ENCODE measurements at places on chromosomes 4 and X.

GRCh38 chrX:12494400-12495138 lies 296.6 kb upstream of the PRPS2 start:
- no peak for DNase-seq

DNA sequence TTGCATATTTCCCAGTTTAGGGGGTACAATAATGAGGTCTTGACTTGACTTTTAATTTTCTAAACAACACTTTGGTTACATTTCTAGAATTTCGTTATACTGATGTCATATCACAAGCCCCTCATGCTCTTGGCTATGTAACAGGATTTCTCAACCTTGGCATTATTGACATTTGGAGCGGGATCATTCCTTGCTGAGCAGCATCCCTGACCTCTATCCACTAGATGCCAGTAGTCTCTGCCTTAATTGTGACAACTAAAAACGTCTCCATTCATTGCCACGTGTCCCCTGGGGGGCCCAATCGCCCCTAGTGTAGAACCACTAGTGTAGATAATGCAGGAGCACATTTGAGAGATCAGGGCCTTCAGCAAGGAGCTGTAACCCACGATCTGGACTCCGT lies 234.2 kb upstream of the MID1 start:
- no peak for DNase-seq

- no peak for DNase-seq
Measured at GRCh38 chrX:124212622-124213021, 119.8 kb upstream of the TEX13D start.

GRCh38 chr4:152118819-152119553 lies 358.2 kb upstream of the GATB start:
- DNase-seq = no peak

DNA sequence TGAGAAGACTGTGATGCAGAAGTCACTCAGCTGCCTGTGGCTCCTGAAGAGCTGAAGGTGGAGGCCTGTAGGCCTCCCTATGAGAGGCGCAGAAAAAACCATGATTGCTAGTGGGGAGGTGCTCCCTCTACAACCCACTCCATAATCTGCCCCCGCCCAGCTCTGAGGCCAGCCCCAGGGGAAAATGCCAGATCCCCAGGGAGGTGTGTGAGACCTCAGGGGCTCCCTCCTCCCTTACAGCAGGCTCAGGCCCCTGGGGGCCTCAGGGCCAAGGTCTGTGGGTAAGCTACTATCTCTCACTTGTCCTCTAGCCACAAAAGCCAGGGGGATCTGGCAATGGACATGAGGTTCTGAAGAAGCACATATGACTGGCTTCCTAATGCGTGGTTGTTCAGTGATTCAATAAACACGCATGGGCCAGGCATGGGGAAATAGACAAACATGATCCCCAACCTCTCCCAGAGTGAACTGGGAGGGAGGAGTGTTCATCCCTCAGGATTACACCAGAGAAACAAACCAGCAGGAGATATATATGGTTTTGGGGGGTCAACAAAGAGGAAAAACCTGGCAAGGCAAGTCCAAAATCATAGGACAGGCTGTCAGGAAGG lies 51.0 kb upstream of the MTM1 start:
- no peak for DNase-seq

DNA sequence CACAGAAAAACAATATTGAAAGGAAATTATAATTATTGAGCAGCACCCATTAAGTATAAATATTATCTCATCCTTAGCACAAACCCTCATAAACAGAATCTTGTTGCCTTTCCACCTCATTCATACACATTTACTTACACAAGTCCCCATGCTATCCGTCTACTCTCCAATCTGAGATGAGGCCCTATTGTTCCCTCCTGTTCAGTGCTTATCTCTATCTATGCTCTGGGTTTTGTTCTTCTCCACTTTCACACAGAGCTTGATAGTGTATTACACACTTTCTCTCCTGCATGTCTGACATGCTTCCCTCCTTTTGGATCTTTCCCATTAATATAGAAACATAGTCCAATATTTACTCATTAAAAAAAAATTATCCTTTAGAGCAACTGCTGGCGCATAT lies 238.2 kb upstream of the MAB21L2 start:
- DNase-seq = no peak

DNA sequence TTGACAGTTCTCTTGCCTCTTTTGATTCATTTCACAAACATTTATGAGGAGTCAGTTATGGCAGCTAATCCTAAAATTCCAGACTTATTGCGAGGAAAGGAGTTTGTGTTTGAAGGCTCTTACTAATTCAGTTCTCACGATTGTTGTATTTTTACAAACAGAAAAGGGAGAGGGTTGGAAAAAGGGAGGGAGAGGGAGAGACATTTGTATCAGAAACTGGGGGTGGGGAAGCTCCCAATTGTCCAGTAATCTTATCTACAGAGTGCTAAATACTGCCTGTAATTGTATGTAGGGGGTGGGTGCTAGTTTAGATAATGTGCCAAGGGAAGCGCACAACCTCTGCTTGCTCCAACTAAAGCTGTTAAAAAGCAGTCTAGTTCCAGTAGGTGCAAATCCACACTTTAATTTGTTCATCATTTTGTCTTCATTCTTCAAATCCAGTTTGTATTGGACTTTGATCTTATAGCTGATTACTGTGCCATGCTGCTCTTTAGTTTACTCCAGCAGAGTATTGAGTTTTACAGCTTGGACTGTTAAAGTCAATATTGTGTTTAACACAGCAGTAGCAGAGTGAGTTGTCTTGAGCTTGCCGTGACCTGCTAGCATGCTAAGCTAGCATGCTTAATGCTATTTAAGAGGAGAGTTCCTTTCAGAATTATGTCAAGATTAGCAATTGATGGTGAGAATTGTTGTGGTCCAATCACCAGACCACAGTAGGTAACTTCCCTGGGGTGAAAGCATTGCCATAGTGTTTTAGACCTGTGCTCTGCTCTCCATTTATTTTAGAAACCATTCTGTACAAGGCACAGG lies 13.9 kb downstream of the FNIP2 start:
- DNase-seq = no peak

GRCh38 chr4:185033950-185034349 lies 15.7 kb downstream of the HELT start:
- no peak for DNase-seq

DNA sequence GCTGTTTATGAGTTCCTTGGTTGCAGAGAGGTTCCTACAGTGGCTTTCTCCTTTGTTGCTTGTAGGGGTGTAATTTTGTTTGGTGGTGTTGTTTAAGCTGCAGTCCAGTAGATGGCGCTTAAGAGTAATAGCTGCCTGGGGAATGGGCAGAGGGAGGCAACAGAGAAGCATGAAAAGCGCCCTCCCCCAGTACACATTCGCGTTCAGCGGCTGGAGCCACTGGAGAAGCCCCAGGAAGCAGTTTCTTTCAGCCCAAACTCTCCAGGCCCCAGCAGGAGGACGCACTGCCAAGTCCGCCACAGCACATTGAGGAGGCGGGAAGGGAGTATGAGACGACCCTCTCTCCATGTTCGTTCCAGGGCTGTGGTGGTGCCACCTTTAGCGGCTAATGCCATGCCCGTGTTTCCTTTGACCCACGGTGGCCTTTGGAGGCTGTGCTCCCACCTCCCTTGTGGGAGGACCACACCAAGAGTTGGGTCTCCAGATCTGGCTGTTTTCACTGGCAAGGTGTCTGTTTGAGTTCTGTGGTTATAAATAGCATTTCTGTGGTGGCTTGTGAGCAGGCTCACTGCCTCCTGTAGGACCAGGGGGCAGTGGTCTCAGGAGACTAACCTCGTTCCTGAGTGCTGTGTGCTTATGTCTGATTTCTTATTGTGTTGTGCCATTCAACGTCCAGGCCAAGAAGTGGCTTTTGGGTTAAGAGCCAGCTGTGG lies 252.3 kb downstream of the ARHGAP10 start:
- no peak for DNase-seq

DNA sequence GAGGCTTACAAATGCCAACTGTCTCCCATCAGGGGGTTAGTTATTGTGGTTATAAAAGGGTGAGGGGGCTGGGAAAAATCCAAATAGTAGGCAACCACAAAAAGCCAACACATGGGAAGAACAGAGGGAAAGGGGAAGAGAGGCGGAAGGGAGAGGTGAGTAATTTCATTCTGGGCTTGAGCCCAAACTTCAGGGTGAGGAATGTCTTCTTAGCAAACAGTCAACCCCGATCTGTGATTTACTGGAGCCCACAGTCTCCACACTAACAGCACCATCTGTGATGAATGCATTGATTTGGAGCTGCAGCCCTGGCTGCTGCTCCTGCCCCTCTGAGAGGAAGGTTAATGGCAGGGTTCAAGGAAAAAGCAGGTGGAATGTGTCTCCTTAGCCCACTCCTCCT lies 162.2 kb upstream of the GPR101 start:
- DNase-seq = no peak

- DNase-seq = no peak
Measured at GRCh38 chrX:129759576-129760061, 20.1 kb upstream of the SASH3 start.

DNA sequence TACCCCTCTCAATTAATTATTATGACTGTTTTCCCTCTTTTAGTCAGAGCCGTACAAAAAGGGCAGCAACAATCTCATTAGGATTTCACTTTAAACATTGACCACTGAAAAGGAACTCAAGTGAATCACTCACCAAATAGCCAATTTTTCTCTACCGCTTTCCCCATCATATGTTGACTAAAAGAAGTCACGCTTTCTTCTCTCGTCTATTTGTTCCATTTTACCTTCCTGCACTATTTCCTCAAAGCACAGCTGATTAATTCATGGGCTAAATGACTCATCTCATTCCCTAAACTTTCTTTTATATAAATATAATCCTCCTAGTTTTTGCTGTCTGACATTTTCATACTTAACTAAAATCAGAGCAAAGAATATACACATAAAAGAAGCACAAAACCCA lies 8.2 kb downstream of the MID1 start:
- DNase-seq = no peak

DNA sequence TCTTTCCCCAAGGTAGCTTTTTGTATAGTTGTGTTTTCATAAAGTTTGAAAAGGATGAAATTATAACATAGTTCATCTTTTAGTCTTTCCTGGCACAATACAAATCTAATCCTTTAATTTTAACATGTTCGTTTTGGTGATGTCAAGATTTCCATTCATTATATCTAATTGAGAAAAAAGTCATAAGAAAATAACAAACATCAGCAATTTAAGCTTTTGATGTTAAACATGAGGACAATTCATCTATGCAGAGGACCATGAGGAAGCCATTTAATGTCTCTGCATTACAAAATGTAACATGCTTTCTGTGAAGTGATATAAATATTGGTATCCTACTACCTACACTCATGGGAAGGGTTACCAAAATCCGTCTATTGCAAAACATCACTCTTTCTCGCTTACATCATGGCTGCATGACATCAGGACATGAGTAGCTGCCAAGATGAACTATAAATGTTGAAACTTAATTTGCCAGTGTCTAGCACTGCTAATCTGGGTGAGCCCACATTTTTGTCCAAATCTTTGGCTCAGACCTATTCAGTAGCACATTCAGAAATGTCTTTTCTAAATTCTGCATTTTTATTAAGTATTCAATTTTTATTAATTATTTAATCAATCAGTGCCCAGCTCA lies 9.5 kb downstream of the EPGN start:
- no peak for DNase-seq

DNA sequence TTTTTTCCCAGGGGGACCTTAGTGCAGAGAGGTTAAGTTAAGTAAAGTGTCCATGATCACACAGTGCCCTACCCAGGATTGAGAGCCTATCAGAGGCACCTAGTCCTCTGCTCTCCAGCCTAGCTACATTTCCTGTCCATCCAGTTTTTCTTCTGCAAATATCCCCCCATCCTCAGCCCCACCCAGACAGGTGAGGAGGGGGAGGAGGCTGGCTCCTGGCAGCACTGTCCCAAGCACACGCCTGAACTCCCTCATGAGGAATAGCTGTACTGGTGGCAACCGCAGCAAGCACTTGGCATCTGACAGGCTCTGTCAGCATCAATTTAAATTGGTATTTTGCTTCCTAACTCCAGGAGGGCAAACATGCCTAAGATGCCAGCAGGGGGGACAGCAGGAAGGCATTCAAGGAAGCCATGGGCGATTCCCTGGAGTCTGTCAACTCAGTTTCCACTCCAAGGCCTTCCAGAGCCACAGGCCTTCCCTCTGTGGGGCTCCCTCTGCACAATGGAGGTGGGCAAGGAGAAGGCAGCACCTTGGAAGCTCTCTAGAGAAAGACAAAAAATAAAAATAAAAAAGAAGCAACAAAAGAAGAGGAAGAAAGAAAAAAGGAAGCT lies 6.4 kb upstream of the FRMPD3 start:
- DNase-seq = no peak

DNA sequence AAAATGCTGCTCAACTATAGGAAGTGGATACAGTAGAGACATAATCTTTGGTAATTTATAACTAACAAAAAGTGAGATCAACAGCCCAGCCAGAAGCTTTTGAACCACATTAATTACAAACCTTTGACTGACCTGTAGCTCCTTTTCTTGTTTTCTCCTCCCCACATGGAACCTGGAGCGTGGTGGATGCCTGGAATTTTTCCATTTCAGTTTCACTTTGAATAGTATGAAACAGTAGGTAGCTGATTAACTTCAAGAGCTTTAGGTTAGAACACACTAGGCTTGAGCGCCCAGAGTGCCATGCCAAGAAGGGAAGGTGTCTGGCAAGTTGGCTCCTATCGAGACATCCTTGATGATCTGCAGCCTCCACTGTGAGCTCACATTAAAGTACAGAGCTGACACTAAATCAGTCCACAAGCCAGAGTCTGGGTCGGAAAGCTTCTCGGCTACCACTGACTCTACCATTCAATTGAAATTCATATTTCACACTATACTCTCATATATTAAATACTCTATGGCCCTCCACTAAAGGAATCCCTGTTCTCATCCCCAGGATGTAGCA lies 143.4 kb downstream of the GLRA2 start:
- no peak for DNase-seq

- no peak for DNase-seq
Measured at GRCh38 chr4:176422001-176422400, 102.2 kb downstream of the SPCS3 start.

DNA sequence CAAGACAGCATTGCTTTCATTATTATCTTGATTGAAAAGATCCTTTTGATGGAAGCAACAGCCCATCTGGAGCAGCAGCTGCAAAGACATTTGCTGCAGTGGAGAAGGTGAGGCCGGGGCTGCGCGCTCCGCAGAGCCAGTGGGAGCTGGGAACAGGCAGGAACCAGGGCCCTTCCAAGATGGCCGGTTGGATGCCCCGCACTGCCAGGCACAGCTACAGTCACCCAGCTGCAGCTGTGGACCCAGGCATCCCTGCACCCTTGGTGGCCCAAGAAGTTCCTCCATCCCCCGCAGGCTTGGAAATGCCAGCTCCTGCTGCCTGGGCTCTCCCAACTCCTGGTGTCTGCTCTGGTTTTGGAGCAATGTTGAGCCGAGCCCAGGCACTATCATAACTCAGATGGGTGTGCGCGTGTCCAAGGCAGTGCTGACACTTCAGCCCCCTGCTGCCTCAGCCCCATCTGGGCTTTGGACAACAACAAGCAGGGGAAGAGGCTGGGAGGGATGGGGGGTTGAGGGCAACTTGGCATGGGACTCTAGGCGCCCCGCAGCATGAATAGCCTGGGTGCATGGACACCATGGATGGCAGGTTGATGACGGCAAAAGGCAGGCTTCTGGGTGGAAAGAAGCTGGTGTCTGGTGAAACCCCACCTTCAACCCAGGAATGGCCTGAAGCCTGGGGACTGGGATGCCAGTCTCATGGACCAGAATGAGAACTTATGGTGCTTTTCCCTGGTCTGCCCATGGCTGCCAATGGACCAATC lies 371.8 kb downstream of the FSTL5 start:
- DNase-seq = no peak

GRCh38 chr4:150136481-150136880 lies 58.2 kb downstream of the DCLK2 start:
- no peak for DNase-seq

Measured in stimulated activated CD8-positive, alpha-beta memory T cell treated with anti-CD3 and anti-CD28 coated beads, Interleukin-4, amount 100 ng/mL, for 4 hours (primary cell).